CD4-positive, CD25-positive, alpha-beta regulatory T cell (primary cell): ENCODE measurements at places on chromosomes 2 and 18.

DNA sequence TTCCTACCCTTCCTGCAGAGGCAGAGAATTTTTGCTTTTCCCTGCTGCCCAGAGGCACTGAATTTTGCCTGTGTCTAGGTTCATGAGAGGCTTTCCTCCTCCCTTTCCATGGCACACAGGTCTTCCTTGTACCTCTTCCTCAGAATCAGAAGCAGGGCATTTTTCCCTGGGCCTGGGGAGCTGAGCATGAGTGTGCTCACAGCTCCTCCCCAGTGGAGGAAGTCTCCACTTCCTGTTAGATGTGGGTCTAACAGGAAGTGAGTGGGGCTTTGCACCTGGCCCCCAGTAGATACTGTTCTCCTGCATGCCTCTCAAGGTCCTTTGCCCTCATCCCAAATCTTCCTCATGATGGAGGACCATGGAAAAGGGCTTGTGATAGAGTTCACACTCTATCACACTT, 297.2 kb upstream of the FIGN start:
- DNase-seq, result no peak

DNA sequence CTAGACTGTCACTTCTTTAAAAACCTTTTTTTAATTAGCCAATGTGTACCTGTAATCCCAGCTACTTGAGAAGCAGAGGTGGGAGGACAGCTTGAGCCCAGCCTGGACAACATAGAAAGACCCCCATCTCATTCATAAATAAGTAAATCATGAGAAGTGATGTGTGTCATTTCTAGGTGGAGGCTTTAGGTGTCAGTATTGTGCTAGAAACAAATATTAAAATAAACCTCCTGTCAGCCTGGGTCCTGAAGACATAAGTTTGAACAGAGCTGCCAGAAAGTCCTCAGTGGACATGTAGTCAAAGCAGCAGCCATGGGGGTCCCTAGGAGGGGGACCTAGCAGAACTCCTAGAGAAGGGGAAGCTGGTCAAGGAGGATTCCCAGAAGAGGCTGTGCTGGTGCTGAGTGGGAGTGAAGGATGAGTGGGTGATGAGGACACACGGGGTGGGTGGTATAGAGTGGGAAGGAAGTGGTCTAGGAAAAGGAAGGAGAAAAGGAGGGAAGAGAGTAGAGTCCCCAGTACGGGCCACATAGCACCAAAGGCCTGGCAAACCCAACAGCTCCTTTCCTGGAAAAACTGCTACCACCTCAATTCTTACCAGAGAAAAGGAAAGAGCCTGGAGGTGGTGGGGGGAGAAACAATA, 316.6 kb upstream of the NCKAP5 start:
- DNase-seq, result peak; percentile 6

GRCh38 chr2:162838136-162838497, 450 bp downstream of the KCNH7 start:
- no peak for DNase-seq

DNA sequence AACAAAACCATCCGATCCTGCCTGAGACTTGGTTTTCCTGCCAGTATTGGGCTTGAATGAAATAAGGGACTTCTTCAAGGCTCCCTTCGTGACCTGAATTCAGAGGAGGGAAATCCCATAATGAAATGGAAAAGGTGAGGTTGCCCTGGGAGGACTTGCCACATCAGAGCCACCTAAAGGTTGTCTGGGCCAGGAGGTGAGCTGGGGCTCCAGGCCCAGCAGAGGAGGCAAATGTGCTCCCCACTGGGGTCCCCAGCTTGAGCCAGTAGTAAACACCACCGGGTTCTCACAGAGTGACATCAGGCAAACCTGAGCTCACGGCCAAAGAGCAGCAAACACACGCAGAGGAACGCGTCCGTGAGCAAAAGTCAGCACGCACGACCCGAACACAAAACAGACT, 28.6 kb upstream of the CTDP1 start:
- no peak for DNase-seq

- DNase-seq, result no peak
These were observed 12.0 kb upstream of the CDK15 start for GRCh38 chr2:201794294-201794693.

DNA sequence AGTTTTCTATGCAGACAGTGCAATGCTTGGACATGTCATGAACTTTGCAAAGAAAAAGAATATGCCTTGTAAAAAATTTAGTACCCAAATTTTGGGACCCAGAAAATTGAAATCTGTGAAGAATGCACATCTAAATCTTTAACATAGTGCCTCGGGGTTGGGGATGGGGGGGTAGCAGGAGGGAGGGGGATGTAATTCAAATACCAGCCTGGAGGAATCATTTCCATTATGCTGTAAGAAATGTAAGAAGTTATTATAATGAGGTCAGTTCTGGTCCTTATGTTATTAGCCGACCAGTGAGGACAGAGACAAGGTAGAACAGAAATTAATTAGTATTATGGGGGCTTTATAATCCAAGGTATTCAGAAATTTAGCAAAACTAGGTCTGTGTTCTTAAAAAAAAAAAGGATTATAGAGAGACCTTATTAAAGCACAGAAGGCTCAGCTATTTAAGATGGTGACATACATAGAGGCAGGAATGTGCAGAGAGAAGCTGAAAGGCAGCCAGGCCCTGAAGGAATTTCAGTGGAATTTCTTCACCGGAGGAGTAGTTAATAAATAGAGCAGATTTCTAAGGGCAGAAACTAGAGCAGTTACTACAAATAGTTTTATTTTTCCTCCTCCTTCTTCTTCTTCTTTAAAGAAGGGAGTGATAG, 89.0 kb upstream of the RBMS1 start:
- DNase-seq, result no peak

DNA sequence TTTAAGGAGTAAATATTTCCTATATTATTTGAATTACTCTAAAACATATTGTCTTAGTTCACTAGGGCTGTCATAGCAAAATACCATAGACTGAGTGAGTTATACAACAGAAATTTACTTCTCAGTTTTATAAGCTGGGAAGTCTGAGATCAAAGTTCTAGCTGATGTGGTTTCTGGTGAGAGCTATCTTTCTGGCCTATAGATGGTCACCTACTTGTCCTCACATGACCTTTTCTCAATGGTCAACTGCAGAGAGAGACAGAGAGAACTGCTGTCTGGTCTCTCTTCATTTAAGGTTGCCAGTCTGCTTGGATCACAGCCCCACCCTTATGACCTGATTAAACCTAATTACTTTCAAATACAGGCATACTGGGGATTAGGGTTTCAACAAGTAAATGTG, 490.9 kb downstream of the FBXO15 start:
- DNase-seq, result no peak

DNA sequence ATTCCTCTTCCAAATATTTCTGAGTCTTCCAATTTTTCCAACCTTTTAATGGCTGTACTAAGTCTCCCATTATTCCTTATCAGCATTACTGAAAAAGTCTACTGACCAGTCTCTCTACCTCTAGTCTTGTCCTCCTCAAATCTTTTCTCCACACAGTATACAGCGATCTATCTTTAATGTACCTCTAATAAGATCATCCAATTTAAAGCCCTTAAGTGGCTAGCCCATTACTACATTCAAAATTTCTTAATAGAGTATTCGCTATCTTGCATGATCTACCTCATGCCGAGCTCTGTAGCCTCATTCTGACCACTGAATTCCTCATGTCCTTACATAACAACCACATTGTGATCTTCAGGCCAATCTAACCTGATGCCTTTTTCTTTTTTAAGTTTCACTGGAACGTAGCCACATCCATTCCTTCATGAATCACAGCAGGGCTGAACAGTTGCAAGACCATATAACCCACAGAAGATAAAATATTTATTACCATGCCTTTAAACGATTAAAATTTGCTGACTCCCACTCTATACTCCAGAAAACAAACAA, 57.9 kb downstream of the SLC66A3 start:
- DNase-seq, result no peak
